Activated naive CD8-positive, alpha-beta T cell treated with anti-CD3 and anti-CD28 coated beads for 36 hours (primary cell): ENCODE measurements at places on chromosomes 6 and 20. TPM values are rescaled to one million over a fixed set of nuclear protein-coding genes. Genes with fewer than 3 reads are reported as not detected.

DNA sequence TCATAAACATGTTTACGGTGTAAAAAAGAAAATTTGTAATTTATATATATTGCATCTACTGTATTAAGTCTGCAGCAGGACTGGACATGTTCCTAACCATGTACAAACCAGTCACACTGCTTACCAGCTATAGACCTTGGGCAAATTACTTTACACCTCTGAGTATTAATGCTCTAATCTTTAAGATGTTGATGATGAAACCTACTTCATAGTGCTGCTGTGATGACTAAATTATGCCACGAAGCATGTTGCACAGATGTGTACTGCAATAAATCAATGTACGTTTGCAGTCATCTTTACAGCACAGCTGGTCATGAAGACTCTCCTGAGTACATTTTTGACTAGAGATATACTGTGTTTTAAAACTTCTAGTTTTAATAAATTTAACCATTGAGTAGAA, 42.6 kb downstream of the PRKN start:
- DNase-seq: no peak

DNA sequence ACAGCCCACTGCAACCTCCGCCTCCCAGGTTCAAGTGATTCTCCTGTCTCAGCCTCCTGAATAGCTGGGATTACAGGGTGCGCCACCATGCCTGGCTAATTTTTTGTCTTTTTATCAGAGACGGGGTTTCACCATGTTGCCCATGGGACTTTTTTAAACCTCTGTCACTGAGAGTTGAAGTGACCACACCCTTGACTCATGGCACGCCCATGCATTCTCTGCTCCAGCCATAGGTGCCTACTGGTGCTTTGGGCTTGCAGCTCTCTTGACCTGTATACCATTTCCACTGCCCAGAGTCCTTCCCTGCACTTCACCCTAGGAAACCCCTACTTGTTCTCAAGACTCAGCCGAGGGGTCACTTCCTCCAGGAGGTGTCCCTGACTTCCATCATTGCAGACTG, 2.4 kb upstream of the SCRT2 start:
- no peak for DNase-seq

GRCh38 chr6:111601886-111602285, 3.8 kb downstream of the TRAF3IP2 start:
- DNase-seq: no peak

DNA sequence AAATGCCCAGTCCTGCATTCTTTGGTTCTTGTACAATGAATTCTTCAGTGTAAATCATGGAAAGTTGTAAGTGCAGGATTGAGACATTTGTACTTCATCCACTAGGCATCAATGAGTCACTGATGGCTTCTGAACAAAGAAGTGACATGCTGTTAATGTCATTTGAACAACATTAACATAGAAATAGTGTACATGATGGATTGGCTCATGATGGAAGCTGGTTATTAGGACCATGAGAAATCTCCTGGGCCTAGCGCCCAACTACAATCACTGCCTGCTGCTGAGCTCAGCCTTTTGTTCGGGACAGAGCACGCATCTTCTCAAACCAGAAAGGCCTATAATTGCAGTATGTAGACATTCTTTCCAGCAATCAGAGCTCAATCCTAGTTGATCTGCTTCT, 316.8 kb upstream of the TSHZ2 start:
- no peak for DNase-seq

- no peak for DNase-seq
Observed at GRCh38 chr6:125251516-125252220, 50.1 kb downstream of the HDDC2 start.

DNA sequence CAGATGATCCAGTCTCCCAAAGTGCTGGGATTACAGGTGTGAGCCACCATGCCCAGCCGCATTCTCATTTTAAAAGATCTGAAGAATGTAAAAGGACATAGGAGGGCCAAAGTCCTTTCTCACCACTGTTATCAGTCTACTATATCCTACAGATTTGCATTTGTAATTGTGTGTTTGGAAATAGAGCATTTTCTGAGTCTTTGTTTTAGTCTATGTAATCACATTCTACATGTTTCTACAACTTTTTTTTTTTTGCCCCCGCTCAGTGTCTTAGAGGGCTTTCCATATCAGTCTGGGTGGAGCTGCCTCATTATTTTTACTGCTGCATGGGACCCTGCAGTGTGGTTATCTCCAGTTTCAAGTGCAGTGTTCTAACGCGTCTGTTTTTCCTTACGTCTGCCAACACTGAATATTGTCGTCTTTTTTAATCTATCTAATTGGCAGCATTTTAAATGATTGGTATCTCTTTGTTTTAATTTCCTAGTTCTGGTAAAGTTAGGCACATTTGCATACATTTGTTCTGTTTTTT, 7.8 kb downstream of the CUL9 start:
- no peak for DNase-seq

DNA sequence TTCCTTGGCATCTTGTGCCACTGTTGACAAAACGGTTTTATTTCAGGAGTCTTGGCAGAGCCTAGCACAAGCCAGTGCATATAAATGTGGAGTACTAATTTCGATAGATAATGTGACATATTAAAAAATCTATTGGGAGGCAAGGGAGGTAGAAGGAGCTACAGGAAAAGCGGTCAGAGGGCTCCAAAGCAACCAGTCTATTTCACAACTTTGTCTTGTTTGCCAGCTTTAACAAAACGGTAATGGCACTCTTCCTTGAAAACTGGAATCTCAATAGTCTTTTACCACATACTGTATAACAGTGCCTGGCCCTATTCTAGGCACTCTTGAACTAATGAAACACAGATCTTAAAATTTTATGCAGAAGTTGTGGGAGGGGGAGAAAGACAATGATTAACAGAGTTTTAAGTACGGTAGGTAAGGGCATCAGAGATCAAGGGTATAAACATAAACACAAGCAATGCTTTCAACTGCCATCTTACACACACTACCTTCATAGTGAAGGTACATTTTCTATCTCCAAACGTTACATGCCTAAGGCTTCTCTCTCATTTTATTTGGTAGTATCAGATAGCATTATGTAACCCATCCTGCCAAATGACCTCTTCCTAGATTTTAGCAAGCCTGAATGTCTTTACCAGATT, 33.5 kb upstream of the SYNCRIP start:
- no peak for DNase-seq

GRCh38 chr6:52381249-52381648, 19.3 kb downstream of the PAQR8 start:
- no peak for DNase-seq

DNA sequence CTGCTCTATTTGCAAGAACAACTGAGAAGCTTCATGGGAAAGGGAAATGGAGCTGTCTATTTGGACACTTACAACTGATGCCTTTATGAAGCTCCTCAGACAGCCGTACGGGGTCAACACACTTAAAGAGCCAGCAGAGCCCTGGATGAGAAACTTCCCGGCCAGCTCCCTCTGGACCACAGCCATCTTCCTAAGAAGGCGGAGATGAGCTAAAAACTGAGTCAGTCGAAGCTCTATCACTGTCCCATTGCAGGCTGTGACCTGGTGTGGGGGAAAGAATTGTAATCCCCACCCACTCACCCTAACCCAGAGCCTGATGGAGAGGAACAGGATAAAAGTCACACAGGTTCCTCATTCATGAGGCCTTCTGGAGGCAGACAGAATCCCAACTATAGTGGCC, 360.4 kb upstream of the JARID2 start:
- no peak for DNase-seq

DNA sequence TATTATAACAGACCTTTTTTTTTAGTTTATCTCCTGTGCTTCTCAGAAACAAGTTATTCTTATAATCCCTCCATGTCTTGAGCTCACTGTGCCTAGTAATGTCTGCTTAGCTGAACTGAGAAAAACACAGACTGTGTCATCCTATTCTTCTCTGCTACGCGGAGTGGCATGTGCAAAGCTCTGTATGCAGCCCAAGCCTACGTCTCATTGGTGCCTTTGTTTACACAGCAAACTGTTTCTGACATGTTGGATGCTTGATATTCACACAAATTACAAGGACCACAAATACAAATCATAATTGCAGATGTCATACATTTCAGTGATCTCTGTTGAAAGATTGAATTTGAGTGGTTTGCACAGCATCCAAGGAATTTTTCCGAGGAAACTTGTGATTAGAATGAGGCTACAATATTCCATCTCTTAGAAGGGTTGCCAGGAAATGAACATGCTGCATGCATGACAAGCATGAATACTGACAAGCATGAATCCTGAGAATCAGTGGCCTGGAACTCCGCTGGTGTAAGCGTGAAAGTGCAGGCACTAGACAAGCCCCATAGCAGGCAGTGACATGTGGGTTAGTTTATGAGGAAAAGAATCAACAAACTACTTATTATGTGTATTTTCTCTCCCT, 128.4 kb upstream of the SGK1 start:
- no peak for DNase-seq

GABRR1 gene
- total RNA-seq: not detected

- no peak for DNase-seq
Observed at GRCh38 chr20:8428988-8429387, 296.9 kb downstream of the PLCB1 start.

KCNK16 gene
- not detected for total RNA-seq

GRCh38 chr6:16868968-16869367, 107.7 kb upstream of the ATXN1 start:
- no peak for DNase-seq

- DNase-seq: no peak
Observed at GRCh38 chr6:17466147-17466546, 72.8 kb downstream of the CAP2 start.

DNA sequence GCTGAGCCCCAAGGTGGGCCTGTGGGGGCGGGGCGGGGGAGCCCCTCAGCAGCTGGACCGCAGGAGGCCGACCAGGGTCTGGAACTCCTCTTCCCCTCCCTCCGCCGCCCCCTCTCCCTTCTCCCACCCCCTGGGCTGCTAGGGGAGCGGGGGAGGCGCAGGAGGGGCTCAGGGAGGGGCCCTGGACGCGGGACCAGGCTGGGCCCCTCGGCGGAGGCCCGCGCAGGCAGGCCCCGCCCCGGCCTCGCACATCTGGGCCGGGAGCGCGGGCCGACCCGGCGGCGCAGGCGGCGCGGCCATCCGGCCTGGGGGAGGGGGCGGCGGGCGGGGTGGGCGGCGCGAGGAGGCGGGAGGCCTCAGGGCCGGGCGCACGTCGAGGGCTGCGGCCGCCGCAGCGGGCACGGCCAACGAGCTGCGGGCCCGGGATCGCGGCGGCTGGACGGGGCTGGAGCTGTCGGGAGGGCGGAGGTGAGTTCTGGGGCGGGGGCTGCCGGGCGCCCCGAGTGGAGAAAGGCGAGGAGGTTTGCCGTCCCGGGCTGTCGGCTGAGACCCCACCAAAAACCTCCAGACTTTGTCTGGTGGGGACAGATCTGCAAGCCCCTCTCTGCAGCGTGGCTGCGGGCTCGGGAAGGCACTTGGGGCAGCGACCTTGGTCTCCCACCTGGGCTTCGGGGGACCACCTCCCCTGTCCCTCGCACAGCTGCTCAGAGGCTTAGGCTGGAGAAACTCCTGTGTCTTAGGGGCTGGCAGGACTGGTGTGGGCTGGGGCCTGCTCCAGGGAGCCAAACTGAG, at the start of gene HSPA12B:
Gene HSPA12B, plus strand, starts transcription at position 359 of the 792 bp plus-strand sequence. CDS start 5,990 bp downstream, outside the sequence.
- no peak for DNase-seq

- no peak for DNase-seq
Observed at GRCh38 chr6:141029908-141030307, 1102.8 kb upstream of the GJE1 start.

DNA sequence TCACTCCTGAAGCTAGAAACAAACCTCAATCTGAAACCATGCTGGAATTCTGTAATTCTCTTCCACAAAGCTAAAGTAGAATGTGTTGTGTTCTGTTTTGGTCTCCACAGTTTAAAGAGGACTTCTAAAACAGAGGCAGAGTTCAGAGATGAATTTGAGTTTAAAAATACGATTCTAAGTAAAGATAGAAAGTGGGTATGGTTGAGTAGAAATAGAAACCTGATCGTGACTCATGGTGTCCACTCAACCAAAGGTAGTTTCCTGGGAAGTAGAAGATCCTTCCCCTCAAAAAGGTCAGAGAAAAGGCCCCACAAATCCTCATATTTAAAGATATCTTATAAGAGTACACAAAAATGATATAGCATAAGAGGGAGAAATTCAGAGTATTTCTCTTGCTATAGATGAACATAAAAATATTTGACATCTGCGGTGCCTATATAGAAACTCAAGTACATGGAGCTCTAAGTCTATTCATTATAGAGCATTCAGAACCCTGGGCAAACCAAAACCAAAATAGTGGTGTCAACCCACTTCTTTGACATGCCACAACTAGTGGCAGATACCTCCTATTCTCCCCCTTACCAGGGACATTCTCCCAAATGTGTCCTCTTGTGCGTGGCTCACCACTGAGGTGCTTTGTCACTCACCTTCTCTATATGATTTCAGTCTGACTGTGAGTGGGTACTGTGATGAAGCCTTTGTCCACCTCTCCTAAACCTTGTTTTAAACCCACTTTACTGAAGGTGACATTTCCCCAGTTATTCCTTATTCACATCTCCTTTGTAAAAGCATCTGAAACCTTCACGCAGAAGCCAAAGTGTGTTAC, 84.5 kb downstream of the PLCB1 start:
- no peak for DNase-seq

NKX2-2 gene
- not detected for total RNA-seq

- DNase-seq: no peak
Observed at GRCh38 chr20:10323729-10324128, 105.1 kb downstream of the SNAP25 start.

- no peak for DNase-seq
Observed at GRCh38 chr20:62994869-62995281, 11.9 kb downstream of the BHLHE23 start.

DNA sequence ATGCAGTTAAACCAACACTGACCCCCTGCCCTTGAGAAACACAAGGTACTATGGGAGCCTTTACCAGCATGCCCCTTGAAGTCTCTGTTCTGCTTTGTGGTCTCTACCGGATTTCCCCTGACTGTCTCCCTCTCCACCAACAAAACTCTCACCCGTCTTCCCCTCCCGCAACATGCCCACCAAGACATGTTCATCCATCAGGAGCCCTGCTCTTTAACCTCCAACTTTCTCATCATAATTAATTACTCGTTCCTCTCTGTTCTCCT, 1.1 kb downstream of the ZNF165 start:
- DNase-seq: peak; percentile 18

GRCh38 chr6:134676307-134677281, 273.3 kb downstream of the ALDH8A1 start:
- no peak for DNase-seq

TRIM40 gene
- not detected for total RNA-seq

DNA sequence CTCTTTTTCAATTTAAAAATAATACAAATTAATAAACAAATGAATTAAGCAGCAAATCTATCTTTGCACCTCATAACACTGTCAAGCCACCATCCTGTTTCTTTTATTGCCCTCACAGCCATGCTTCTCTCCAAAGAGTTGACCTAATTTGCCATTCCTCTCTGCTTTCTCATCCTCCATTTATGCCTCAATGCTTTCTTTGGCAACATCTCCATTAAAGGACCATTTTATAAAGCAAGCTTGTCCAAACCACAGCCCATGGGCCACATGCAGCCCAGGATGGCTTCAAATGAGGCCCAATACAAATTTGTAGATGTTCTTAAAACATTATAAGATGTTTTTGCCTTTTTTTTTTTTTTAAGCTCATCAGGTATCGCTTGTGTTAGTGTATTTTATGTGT, 26.4 kb upstream of the MEI4 start:
- no peak for DNase-seq

- no peak for DNase-seq
Observed at GRCh38 chr6:170584954-170585498, 589 bp upstream of the PDCD2 start.

MROH8 gene
- 2.2 TPM for total RNA-seq

C6orf52 gene
- total RNA-seq: 5.7 TPM
